ENCODE measurements at places on chromosomes 6 and 20.

DNA sequence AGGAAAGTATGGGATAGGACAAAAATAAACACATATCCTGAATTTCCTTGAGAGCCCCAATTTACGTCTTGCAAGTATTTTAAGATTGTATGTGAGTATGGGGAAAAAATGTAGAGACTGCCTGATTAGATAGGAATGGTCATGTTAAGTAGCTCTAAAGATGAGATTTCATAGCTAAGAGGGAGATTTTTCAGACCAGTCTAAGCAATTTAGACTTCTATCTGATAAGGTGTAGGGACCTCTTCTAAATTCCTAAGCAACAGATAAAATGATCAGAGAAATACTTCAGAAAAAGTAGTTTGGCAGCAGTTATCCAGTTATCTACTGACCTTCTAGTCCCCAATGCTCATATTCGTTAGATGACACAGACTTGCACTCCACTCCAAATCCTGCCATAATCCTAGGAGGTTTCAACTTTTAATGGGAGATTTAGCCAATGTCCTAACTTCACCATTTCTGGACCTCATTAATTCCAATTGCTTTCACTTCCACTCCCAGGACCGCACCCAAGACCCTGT, 90.0 kb downstream of the FILIP1 start:
- DNase-seq: no peak

GRCh38 chr20:55159230-55159629, 683.8 kb downstream of the DOK5 start:
- no peak for DNase-seq

DNA sequence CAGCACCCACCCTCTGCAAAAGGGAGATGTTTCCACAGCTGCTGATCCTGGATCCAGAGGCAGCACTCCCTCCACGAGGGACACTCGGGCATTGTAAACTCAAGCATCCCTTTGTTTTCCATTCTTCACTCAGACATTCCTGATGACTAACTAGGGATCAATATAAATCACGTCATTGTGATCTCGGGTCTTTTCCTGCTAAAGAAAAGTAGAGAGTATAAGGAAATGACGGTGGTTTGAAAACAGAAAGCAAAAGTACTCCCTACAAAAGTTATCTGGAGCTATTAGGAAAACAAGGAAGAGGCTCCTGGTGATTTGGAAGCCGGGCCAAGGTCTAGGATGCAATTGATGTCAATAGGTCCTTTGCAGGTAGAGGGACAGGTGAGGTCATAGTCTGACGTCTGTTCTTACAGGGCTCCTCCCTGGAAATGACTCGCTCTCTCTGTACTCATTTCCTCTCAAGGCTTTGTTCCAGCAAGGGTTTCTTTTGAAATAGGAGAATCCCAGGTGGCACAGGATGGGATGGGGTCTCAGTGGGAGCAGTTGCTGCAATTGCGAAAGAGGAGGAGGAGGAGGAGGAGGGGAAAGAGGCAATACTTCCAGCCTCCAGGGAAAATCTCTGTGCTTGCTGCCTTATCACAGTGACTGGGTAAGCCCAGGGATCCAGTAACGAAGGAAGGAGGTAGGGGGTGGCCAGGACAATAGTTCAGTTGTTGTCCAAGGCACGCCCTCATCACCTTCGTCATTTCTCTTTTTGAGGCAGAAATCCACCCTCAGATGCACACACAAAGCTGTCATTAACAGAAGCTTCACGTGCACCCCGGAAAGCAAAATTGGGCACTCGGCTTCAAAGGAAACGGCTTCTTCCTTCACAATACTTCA, 222.8 kb downstream of the LY86 start:
- peak; percentile 96 for DNase-seq

GRCh38 chr6:25913741-25914140, 16.8 kb downstream of the SLC17A2 start:
- peak; percentile 13 for DNase-seq

GRCh38 chr6:30769088-30769852, 24.9 kb upstream of the IER3 start:
- DNase-seq: peak; percentile 95

Data from DMS53 (cell line).